ENCODE measurements at places on chromosomes 3 and 15.

GRCh38 chr3:94171954-94172353, 109.1 kb downstream of the NSUN3 start:
- DNase-seq, result no peak

DNA sequence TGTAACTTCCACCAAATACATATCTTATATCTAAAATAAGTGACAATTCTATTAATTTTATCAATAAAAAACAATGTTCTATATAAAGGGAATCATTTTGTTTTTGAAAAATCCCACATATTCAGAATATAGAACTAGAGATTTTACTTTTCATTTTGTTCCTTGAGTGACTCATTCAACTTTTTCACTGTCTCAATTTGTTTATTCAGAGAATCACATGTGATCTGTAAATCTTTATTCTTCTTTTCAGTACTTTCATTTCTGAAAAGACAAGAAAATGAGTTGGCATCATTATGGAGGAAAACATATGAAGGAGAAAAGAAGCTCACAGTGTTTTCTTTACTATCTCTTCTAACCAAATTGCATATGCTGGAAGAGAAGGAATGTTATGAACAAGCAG, 35.0 kb downstream of the CIP2A start:
- DNase-seq, result no peak

GRCh38 chr3:69930564-69930963, 69.0 kb upstream of the SAMMSON start:
- no peak for DNase-seq

- DNase-seq, result no peak
Measured at GRCh38 chr3:145776782-145777408, 384.1 kb downstream of the PLOD2 start.

- no peak for DNase-seq
Measured at GRCh38 chr3:144403040-144403457, 431.4 kb downstream of the DIPK2A start.

DNA sequence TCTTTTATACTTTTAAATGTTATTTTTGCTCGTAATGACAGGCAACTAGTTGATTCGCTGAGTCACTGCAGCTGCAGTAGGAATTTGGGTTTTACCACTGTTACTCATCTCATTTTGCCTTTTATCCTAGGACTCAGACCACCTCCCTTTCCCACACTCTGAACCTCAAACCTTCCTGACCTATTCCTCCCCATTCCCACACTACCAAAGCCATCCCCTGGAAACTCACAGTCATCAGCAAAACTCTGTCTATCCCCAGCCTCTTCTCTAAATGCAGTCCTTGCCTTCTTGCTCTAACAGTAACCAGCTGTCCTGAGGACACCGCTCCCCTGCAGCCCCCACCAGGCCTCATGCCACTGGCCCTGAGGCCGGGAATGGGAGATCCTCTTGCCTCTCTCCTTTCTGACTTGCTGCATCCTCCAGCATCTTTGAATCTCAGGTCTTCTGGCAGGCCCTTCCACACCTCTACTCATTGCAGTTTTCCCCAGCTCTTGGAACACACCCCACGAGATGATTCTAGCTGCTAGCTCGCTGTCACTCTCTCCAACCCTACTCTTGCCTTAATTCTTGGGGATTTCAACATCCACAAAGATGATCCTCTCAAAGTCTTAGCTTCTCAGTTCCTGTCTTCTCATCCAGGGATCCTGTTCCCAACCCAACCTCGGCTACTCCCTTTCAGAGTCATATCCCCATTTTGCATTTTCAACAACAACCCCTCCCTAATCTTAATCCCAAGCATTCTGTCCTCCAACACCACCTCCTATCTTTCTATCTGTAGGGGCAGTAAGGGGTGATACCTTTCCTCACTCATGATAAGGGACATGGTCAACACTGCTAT, 55.9 kb upstream of the C3orf80 start:
- no peak for DNase-seq

GRCh38 chr15:86392296-86392695, 312.6 kb downstream of the AGBL1 start:
- no peak for DNase-seq

DNA sequence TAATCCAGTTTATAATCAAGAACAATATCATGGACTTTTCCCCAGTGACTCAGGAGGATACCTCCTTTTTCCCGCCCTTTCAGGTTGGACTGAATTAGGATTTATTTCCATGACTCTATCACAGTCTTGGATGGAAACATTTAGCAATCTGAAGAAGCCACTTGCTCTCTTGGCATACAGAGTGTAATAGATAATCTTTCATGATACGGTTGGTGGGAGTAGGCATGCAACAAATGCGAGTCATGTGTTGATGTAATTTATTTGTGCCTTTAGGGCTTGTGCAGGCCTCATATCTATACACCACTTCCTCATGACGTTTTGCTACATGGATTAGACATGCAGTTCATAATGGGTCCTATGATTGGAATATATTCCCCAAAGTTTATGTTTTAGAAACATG, 54.2 kb upstream of the MCTP2 start:
- no peak for DNase-seq

- DNase-seq, result no peak
Measured at GRCh38 chr15:87343966-87344365, 912.6 kb downstream of the NTRK3 start.

DNA sequence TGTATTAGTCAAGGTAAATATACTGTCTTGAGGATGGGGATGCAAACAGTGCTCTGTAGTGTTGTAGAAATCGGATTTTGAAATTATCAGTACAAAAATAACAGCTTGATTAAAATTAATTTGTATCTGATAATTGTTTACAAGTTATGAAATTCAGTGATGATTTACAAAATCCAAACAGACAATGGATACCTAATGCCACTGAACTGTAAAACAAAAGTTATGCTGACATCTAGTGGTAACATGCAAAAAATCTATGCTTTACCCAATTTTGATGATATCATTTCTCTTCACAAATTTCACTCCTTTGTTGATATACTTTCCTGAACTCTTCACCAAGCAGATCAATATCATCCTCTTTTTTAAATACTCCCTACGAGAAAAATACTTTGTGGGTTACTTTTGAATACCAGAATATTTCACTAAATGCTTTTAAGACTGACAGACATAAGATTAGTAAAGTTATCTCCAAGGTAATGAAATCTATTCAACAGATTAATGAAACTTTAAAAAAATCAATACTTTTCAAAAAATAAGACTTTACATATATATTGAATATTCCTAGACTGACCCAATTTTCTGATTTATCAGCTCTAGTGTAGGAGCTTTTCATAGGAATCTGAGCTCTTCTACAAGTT, 36.0 kb downstream of the MNS1 start:
- DNase-seq, result no peak

DNA sequence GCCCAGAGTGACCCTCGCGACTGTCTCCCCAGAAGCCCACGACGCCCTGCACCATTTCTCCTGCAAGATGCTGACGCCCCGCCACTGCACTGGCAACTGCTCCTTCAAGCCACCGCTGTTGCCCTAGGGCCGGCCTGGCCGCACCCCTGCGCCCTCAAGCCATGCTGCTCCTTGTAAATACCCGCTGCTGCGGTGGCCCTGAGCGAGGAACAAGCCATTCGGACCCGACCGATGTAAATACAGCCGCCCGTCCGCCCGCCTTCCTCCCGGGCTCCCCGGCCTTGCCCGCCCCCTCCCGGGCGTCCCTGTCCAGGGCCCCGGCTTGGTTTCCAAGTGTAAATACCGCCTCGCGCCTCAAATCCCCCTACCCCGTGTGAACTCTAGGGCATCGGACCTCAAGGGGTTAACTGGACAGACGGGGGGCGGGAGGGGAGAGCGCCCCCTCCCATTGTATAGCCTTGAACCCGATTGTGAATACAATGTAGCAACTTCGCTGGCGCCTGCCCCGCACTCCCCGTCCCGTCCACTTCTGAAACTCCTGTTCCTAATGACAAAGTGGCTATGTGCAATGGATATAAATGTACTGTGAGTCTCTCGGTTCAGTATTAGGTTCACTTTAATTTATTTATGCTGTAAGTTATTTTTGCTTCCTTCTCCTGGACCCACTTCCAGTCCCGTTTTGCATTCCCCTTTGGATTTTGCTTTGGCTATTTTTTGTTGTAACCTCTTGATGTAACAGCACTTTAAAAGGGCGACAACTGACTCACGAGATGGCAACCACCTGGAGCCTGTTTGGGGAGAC, 5.9 kb downstream of the RNU6-1 start:
- DNase-seq, result no peak

DNA sequence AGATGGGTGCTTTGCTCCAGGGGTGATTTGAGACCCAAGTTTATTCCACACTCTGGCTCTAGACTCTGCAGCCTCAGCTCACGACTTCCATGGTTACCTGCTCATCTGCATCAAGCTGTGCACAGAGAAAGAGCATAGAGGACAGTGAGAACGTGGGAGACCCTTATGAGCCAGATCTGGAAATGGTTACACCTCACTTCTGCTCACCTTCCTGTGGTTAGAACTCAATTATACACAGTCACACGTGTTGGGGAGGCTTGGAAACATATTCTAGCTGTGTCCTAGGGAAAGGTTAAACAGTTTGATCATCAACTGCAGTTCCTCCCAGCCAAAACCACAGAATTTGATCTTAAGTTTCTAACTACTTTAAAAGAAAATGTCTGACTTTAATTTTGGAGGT, 1.8 kb downstream of the FETUB start:
- no peak for DNase-seq

DNA sequence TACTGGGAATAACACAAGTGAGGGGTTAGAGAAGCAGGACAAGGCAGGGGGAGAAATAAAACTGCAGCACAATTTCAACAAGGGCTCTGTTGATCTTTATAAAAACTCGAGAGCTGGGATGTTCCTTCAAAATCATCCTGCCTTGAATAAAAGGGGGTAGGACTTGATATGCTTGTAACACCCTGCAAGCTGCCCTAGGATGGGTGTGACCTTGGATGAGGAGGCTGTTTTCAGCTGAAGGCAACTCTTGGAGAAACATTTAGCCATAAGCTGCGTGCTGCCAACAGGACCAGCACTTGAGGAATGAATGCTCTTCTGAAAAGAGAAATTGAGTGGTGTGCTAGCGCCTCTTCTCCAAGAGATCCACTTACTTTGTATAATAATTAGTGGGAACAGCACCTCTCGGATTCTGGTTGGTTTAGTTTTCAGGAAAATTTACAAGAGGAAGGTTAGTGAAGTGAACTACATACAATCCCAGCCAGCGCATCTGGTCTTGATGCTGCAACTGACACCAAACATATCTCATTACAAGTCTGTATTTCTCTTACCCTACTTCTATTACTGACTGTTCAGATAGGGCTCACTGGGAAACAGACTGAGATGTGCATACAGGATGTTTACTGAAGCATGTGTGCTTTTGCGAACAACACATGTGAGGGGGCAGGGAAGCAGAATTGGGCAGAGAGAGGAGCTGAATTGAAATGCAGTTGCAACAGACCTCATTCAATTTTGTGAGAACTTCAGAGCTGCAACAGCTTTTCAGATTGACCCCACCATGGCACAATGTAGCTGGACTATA, 643.0 kb upstream of the GOLIM4 start:
- no peak for DNase-seq

- peak; percentile 15 for DNase-seq
Measured at GRCh38 chr3:40387001-40387894, at the start of gene ENTPD3. ENTPD3 (plus strand) TSS chr3:40387184; CDS start chr3:40388058, 874 bp downstream.

DNA sequence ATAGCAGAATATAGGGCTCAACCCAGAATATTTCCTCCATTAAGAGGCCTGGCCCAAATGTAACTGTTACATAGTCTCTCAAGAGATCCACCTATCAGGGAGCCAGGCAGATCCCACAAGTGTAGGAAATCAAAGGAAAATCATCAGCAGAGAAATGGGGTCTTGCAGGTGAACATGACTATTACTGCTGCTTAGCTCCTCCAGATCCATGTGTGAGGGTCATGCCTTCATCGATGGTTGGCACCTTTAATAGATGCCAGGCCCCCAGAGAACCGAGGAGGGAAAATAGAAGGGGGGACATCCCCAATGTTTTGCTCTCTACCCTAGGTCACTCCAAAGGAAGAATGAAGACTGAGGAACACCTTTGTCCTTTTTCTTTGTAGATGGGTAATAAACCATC, 1029.9 kb upstream of the CADM2 start:
- DNase-seq, result no peak

- DNase-seq, result no peak
Measured at GRCh38 chr3:29465836-29466235, 185.0 kb downstream of the RBMS3 start.

GRCh38 chr3:31613177-31613576, 80.5 kb downstream of the STT3B start:
- no peak for DNase-seq

DNA sequence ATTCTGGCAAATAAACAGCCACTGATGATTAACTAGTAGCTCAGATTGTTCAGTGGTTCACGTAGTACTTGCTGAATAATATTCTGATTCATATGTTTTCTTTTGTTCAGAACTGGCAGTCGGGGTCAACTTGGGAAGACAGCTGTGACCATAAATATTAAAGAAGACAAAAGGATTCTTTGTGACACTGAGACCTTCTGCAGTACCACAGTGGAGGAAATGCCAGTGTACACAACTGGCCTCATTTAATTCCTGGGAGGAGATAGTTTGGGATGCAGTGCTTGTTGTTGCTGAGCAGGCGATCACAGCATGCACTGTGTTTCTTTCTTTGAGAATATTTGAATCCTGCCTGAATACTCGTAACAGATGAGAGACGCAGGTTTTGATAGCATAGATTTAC, 26.7 kb upstream of the MCF2L2 start:
- no peak for DNase-seq

DNA sequence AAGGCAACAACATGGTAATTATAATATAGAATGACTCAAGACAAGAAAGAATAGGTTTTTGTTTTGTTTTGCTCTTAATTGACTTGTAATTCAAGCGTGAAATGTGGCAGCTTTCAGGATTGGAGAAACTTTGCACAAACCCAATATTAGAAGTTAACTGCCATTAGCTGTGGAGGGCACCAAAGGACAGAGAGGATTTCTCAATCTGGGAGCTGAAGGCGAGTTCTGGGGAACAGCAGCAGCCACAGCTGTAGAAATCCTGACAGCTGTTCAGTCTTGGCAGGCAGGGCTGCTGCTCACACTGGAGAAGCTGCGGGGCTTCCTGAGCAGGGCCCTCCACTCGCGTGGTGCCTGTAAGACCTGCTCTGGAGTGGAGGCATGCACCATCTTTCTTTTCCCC, 182.2 kb upstream of the IL12A start:
- DNase-seq, result no peak

DNA sequence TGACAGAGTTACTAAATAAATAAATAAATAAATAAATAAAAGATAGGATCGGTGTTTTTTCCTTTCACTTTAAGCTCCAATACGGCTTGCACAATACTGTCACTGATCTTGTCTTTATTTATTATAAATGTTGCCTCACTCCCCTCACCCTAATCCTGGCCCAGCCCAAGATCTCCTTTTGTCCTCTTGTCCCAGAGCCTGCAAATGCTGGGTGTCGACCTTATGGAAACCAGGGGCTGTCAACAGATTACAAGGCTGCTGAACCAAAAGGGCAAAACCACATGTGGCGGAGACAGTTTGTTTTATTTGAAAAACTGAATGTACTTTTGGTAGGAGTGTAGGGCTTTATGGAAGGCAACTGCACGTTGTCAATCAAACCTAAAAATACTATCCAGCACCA, 75.9 kb downstream of the RFTN1 start:
- DNase-seq, result no peak

- no peak for DNase-seq
Measured at GRCh38 chr15:66907826-66908743, 157.3 kb upstream of the SMAD3 start.
